Common myeloid progenitor, CD34-positive (primary cell): ENCODE measurements at places on chromosomes 12 and 14.

DNA sequence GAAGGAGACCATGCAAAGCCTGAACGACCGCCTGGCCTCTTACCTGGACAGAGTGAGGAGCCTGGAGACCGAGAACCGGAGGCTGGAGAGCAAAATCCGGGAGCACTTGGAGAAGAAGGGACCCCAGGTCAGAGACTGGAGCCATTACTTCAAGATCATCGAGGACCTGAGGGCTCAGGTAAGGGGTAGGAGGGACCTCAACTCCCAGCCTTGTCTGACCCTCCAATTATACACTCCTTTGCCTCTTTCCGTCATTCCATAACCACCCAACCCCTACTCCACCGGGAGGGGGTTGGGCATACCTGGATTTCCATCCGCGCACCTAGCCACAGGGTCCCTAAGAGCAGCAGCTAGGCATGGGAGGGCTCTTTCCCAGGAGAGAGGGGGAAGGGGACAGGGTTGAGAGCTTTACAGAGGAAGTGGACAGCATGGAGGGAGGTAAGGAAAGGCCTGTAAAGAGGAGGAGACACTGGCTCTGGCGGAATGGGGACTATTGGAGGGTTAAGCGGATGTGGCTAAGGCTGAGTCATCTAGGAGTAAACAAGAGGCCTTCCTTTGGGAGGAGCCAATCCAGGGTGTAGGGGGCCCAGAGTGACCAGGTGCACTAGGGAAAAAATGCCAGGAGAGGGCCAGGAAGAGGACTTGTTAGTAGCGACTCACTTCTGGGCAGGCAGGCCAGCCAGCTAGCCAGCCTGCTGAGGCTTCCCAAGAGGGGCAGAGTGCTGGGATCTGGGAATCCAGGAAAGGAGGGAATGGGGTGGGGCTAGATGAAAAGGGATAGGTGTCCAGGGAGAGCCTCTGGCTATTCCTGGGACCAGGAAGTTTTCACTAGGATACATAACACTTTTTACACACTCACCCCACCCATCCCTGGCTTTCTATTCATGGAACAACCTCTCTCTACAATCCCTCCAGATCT, 754 bp downstream of the KRT18 start:
- DNase-seq, result no peak

GRCh38 chr12:66900616-66901015, 221.7 kb upstream of the GRIP1 start:
- DNase-seq, result no peak

DNA sequence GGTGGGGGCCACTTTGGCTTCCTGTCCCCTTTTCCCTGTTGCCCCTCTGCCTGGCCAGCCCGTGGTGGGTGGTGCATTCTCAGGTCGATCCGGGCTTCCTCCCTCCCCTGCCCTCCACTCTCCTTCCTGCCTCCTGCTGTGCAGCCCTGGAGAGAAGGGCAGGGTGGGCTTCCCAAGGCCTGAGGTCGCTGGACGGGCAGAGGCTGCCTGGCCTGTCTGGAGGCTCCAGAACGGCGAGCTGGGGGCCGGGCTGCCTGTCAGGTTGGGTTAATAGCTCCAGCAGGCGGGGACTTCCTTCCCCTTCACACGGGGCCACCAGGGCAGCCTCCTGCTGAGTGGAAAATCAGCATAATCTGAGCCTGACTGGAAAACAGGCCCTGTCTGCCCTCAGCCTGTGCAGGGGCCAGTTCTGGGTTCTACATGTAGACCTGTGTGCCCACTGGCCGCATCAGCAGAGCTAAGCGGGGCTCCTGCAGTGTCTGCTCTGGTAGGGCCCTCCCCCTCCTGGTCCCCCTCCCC, 11.3 kb downstream of the KIF26A start:
- peak; percentile 56 for DNase-seq

- DNase-seq, result no peak
These were observed 49.8 kb downstream of the ADCK1 start for GRCh38 chr14:77849711-77850110.

GRCh38 chr12:124027753-124028554, 54.9 kb downstream of the ZNF664 start:
- no peak for DNase-seq

DNA sequence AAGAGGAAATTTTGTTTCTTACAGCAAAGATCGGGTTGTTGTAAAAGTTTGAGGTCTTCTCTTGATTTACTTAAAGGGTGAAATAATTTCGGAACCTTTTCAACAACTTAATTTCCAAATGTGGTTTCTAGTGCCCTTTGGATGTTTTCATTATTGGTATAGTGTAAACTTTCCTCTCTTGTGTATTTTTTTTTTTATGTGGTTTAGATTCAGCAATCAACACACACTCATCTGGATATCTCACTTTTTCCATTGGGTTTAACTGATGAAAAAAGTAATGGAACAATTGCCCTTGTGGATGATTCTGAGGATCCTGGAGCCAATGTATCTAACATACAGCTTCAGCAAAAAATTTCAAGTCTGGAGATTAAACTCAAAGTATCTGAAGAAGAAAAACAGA, 116.3 kb downstream of the CCDC91 start:
- DNase-seq, result no peak

GRCh38 chr12:4438834-4439596, 6.6 kb downstream of the FGF6 start:
- peak; percentile 37 for DNase-seq

- no peak for DNase-seq
These were observed 253.1 kb upstream of the PELI2 start for GRCh38 chr14:55864890-55865655.

DNA sequence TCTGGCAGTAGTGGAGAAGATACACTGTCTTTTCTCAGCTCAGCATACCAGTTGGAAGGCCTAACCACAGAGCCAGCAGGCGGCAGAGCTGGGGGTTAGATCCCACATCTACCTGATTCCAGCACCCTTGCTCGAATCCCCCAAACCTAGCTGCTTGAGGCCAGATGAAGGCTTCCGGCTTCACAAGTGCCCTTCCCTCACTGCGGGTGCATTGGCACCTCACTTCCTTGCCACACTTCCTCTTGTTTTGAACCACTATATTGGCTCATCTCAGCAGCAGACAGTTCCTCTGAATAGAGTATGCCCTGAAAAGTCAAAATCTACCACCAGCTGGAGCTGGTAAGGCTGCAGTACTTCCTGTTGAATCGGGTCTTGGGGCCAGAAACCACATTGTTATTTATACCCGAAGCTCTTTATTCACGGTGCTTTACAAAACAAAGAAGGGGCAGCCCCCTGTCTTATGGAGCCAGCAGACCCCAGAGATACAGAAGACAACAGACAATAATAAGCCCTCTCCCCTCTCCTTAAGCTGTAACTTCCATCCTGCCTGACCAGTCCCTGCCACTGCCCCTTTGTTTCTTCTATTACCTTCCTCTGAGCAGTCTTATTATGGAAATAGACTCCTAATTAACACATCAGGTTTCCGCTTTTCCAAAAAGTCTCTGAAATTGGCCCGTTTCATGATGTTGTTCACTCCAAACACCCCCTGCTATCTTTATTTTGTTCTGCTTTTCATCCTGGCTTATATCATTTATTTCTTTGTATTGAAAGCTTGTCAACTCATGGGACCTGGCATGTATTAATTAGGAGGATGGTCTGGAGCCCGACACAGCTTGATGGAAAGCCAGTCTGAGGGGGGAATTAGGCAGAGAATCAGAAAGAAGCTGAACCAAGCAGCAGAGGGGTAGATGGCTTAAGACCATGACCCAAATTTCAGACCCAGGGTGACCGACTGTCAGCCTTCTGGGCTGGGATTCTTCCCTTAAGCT, 233.5 kb downstream of the EFCAB11 start:
- peak; percentile 88 for DNase-seq

DNA sequence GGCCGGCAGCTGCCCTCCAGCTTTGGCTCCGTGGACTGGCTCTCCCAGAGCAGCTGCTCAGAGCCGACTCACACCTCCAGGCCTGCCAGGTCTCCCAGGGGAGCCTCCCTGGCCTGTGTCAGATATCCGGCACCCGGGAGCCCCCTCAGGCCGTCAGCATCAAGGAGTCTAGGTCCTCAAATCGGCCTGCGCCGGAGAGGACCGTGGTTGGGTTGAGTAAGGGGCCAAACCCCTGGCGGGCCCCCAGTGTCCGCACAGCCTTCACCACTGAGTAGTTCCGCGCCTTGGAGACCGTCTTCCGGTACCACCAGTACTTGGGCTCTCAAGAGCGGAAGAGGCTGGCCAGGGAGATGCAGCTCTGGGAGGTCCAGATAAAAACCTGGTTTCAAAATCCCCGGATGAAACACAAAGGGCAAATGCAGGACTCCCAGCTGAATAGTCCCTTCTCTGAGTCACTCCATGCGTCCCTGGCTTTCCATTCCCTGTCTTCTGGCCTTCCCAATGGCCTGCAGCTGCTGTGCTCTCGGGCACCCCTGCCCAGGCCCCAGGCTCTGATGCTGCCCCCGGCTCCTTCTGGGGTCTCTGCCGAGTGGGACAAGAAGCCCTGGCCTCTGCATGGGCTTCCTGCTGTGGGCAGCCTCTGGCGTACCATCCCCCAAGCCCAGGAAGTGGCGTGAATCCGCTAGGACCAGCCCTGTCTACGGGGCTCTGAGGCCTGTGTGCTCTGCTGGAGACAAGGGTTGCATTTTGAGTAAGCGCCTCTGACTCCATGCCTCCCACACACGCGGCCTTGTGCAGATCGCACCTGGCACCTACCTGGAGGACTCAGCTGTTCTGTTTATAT, 245.1 kb upstream of the ATXN7L3B start:
- DNase-seq, result no peak

DNA sequence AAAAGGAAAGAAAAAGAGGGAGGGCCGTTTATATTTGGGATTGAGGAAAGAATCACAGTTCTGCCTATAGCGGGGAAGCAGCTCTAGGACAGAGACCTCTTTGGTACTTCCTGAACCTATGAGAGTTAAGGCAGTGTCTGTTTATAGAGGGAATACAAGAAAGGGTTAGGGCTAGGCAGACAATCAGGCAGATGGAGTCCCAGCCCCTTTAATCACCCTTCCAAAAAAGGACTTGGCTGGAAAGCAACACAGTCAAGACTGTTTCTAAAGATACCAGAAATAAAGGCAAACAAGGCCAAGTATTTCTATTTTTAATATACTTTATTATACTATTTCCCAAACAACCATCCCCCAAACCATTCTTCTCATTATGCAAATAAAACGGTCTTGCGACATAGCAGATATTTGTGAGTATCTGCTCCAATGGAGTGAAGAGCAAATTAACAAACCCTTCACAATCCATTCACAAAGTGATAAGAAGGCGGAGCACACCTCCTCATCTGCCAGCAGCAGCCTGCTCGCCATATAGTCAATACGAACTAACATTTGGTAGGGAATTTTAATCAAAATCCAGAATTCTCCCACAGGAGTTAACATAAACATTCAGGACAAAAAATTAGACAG, 697 bp upstream of the GRIP1 start:
- DNase-seq, result no peak

- no peak for DNase-seq
These were observed 97.3 kb downstream of the RIN3 start for GRCh38 chr14:92610849-92611271.

DNA sequence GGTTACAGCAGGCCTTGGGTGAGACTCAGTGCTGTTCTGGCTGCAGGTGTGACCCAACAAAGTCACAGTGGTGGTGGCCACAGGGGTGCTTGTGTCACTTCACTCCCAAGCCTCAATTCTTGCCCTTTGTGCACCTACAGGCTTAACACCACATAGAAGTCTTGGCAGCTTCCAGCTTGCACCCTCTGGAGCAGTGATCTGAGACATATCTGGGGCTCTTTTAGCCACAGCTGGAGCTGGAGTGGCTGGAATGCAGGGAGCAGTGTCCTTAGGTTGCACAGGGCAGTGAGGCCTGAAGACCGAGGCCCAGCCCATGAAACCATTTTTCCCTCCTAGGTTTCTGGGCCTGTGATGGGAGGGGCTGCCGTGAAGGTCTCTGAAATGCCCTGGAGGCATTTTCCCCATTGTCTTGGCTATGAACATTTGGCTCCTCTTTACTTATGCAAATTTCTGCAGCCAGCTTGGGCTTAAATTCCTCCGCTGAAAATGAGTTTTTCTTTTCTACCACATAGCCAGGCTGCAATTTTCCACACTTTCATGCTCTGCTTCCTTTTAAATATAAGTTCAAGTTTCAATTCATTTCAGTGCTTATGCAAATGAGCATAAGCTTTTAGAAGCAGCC, 37.7 kb downstream of the ADAM21 start:
- DNase-seq, result no peak

GRCh38 chr12:3455312-3455711, 35.7 kb upstream of the PRMT8 start:
- DNase-seq, result peak; percentile 10

- DNase-seq, result no peak
These were observed 299.4 kb downstream of the ETNK1 start for GRCh38 chr12:22924391-22924790.

- DNase-seq, result no peak
These were observed 32.6 kb downstream of the EGLN3 start for GRCh38 chr14:33918256-33918655.

DNA sequence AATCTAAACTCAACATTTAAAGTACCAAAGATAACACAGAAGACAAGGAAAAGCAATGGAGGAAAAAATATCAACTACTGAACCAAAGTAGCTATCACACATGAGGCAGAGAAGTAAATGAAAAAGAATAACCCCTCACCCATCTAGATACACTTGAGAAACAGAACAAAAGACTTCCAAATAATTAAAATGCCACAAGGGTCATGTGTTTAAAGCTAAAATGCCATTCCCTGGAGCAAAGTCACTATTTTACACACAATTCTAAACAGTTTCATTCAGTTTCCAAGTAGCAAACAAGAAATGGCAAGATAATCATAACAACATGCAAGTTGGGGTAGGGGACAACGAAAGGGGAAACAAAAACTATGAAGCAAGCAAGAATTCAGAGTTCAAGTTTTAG, 12.0 kb downstream of the OSBPL8 start:
- no peak for DNase-seq

GRCh38 chr14:58944968-58945356, 243.5 kb upstream of the DAAM1 start:
- DNase-seq, result no peak

DNA sequence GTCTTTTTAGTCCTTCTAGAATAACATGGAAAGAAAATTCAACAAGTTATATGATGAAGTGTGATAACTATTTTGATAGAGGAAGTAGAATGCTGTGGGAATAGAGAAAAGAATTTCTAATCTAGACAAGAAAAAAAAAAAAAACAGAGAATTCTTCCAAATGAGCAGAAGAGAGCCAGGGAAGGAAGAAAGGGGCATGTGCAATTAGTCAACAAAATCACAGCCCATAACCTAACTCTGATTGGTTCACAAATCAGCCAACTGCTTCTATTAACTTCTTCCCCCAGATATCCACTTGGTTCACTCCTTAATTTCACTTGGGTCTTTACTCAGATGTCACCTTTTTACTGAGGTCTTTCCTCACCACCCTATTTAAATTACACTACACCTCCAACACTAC, 69.5 kb downstream of the BTG1 start:
- DNase-seq, result no peak

DNA sequence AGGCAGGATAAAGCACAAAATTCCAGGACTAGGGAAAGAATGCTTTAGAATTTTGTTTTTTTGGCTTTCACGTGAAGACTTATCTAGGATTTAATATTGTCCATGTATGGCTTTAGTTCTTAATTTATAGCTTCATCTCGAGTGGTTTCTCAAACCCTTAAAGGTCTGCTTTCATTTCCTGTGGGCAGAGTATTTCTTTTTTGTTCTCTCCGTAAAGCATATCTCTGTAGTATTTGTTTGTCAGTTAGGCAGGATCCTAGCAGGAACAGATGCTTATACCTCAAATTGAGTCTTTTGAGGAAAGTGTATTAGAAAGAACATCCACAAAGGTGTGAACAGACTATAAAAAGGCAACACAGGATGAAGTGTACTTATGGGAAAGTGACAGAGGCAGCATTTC, 697.1 kb upstream of the SEL1L start:
- DNase-seq, result no peak
